ENCODE measurements at places on chromosomes 7 and 10. TPM values are rescaled to one million over a fixed set of nuclear protein-coding genes. Genes with fewer than 3 reads are reported as not detected.

BLNK gene
- not detected for total RNA-seq

EBLN1 gene
- total RNA-seq, result not detected

OR2A7 gene
- 0.32 TPM for total RNA-seq

ZNF853 gene
- 0.32 TPM for total RNA-seq

HKDC1 gene
- total RNA-seq, result 0.43 TPM

PRSS2 gene
- total RNA-seq, result not detected

TAS2R3 gene
- total RNA-seq, result 1.3 TPM

TUBGCP2 gene
- total RNA-seq, result 56.7 TPM

All from fibroblast of villous mesenchyme (primary cell).